ENCODE measurements at places on chromosomes 6 and 20.

DNA sequence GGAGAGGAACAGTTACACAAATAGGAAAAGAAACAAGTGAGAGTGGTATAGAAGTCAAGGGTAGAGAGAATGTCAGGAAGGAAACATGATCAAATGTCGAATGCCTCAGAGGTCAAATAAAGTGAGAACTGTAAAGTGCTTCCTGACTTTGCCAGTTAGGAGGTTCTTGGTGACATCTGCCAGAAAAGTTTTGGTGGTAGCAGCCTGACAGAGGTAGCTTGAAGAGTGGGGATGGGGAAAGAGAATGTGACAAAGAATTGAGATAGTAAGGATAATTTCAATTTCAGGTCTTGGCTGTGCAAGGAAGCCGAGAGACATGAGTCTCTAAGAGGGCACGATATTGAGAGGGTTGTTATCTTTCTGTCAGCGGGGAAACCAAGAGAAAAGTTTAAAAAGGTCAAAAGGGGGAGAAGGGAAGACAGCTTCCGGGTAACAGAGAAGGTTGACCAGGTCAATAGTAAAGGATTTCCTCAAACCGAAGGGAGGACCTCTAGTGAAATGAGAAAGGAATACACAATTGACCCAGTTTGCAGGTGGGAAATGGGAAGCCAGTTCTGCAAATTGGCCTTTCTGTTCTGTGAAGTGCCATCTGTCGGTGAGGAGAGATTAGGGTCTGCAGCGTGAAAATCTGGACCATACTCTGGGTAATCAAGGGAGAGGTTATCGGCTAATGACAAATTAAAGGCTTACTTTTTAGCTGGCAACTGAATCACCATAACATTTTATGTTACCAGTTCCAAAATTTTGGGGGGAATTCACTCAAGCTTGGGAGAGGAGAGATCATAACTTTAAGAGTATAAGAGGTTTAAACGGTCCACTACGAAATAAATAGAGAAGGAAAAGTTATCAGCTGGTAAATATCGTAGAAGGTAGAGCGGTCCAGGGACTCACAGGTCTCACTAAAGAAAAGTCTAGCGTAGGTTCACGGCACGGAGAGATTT lies 973 bp upstream of the BRD2 start:
- DNase-seq = peak; percentile 67

DNA sequence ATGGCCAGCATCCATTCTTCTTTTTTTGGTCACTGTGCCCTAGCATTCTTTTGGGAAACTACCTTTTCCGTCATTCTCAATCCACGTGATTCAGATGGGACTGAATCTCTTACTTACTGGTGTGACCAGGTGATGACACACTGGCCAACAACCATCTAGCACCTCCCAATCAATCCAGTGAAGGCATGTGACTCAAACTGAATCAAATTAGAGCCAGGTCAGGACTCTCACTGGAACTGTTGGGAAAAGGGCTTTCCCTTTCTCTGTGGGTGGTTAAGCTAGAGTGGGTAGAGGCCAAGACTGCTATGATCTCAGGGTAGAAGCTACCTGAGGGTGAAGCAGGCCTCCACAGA lies 36.2 kb upstream of the ZMYND8 start:
- no peak for DNase-seq

GRCh38 chr6:57432157-57432556 lies 114.7 kb downstream of the PRIM2 start:
- no peak for DNase-seq

DNA sequence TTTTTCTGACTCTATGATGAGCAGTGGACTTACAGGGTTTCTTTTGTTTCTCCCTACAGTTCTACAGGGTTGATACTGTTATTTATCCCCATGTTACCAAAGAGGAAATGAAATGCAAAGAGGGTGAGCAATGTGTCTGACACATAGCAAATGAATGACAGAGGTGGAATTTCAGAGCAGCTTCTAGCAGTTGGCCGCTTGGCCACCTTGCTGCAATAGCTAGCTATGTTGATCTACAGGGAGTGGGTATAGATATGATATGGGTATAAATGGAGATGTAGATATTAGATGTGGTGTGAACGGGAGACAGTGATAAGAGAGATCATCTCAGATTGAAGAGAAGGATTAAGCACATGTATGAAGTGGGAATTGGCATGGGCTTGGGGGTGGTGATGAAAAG lies 10.9 kb upstream of the SLC22A3 start:
- DNase-seq = no peak

DNA sequence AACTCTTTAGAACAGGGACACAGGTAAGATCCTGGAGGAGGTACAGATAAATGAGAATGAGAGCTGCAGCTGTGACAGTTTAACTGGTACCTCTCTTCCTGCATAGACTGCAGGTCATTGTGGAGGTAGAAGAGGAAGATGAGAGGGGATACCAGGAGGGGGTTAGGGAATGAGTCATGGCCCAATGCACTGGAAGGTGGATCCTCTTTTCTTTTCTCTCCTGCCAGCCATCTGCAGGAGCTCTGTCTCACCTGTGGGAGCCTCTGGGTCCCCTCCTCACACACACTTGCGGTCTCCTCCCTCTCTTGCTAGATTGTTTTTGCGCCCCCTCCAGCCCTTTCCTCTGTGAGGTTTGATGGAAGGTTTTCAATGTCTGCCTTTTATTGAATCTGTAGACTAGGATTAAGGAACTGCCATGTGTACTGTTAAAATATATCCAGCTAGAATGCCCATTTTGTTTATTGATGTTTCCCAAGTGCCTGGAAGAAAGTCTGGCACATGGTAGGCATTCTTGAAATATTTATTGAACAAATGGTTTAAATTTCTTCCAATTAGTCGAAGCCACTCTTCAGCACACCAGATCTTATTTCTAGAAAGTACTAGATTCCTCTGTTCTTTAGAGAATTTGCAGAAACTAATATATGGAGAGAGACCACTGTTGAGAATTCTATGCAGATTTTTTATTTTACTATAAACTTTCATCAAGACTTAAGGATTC lies 13.0 kb downstream of the C6orf163 start:
- DNase-seq = no peak

- DNase-seq = no peak
Observed at GRCh38 chr20:37945091-37945547, 42.2 kb downstream of the VSTM2L start.

GRCh38 chr6:105739764-105740163 lies 336.9 kb upstream of the PREP start:
- no peak for DNase-seq

DNA sequence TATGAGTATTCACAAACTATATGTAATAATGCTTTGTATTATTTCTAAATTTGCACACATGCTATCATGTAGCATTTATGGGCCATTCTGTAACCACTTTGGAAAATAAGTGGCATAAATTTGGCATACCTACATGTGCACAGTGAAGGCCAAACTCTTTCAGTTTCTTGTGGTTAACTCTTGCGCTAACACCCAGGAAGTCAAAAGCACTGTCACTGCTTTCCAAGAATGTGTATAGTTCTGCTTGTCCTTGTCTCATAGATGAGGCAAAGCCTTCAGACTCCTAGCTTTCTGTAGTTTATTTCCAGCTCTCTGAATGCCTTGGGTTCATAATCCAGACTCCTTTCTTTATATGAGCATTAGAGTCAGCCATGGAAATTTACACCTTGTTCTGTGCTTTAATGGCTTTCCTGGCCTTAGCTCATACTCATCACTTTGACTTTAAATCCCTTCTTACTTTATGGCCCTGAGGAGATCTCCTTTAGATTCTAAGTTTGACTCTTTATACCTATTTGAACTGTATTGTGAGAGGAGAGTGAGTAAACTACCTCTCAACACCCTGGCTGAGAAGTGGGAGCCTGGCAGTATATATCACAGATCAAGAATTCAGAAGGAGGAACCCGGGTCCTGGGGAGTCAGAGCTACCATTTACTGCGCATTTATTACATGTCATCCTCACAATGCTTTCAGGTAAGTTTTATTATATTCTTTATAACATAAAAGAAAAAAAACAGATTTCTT lies 949 bp upstream of the SLC17A3 start:
- peak; percentile 43 for DNase-seq

DNA sequence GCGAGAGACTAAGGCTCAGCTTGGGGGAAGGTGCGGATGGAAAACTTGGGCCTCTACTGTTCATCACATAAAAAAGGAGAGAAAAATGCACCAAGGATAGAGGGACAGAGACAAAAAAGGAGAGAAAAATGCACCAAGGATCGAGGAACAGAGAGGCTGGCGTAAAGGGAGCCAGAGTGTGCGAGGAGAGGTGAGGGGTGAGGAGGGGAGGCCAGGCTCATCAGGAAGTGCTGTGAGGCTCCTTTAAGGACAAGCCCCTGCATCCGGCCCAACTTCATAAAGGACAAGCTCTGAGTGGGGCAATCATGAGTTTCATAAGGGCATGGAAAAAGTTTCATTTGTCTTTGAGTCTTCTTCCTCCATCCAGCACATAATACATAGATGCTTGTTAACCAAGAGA lies 117.2 kb upstream of the NXT1 start:
- no peak for DNase-seq

GRCh38 chr6:34343806-34344205 lies 48.7 kb downstream of the NUDT3 start:
- DNase-seq = no peak

DNA sequence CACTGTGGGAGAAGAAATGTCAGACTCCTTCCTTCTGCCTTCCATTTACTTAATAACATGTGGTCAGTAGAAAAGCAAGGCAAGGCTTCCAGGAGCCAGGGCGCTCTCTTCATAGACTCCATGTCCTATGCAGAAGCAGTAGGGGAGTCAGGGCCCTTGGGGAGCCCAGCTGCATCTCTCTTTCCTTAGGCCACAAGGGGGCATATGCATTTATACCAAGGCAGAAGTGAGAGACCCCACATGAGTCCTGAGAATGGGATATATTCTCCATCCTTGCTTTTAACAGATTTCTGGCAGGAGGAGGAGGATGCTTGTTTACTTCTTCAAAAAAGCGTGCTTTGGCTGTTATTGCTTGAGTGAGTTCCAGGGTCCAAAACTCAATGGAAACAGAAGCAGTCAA lies 198.5 kb downstream of the HIVEP2 start:
- peak; percentile 10 for DNase-seq

GRCh38 chr6:108254433-108255410 lies 6.1 kb downstream of the SNX3 start:
- no peak for DNase-seq

DNA sequence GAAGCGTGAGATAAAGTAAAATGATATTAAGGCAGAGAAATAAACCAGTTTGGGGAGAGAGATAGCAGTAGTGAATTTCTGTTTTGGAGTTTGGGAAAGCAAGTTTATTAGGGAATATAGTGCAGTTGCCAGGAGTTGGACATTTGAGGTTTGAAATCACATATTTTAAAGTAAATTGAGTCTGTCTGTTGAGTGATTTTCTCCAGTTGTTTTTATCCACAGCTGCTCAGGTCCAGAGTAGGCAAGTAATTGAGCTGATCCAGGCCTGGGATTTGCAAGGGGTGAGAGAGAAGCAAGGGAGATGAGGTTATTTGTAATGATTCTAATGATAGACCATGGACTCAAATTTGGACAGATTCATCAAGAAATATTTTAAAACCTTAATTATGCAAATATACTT lies 481.9 kb downstream of the UTRN start:
- no peak for DNase-seq

GRCh38 chr20:7608250-7608649 lies 332.0 kb downstream of the HAO1 start:
- no peak for DNase-seq

- no peak for DNase-seq
Observed at GRCh38 chr6:1654054-1654453, 44.3 kb downstream of the FOXC1 start.

DNA sequence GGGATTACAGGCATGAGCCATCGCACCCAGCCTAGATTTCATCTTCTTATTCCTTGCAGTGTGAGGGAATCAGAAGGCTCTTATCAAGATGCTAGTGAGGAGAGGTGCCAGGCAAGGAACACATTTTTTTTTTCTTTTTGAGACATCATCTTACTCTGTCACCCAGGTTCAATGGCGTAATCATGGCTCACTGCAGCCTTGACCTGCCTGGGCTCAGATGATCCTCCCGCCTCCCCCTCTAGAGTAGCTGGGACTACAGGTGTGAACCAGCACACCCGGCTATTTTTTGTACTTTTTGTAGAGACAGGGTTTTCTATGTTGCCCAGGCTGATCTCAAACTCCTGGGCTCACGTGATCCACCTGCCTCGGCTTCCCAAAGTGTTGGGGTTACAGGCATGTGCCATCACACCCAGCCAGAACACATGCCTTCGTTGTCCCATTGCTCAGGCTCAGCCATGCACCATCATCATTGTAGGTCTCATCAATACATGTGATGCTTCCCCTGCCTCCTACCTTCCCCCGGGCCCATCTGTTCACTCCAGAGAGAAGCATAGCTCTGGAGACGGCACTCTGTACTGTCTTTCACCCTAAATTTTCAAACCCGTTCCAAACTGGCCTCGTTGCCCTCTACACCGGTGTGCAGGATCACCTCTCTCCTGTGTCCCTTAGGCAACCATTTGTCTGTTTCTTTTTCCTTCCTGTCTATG lies 10.1 kb downstream of the FLOT1 start:
- no peak for DNase-seq

DNA sequence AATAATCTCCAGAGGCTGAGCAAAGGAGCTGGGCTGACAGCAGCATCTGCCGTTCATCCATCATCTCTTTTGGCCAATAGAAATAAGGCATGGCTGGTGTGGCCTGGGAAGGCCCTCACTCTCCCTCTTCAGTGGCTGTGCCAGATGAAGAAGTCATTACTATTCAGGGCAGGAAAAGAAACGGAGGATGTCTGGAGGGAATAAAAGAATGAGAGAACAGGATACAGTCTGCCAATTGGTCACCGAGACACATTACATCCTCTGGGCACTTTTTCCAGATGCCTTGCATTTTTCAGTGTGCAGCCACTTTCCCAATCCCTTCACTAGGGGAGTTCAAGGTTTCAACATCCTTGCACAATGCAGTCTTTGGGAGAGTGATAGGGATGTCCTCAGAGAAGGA lies 32.2 kb upstream of the VGLL2 start:
- DNase-seq = no peak

- DNase-seq = no peak
Observed at GRCh38 chr20:64102647-64103354, 4.6 kb downstream of the NPBWR2 start.

DNA sequence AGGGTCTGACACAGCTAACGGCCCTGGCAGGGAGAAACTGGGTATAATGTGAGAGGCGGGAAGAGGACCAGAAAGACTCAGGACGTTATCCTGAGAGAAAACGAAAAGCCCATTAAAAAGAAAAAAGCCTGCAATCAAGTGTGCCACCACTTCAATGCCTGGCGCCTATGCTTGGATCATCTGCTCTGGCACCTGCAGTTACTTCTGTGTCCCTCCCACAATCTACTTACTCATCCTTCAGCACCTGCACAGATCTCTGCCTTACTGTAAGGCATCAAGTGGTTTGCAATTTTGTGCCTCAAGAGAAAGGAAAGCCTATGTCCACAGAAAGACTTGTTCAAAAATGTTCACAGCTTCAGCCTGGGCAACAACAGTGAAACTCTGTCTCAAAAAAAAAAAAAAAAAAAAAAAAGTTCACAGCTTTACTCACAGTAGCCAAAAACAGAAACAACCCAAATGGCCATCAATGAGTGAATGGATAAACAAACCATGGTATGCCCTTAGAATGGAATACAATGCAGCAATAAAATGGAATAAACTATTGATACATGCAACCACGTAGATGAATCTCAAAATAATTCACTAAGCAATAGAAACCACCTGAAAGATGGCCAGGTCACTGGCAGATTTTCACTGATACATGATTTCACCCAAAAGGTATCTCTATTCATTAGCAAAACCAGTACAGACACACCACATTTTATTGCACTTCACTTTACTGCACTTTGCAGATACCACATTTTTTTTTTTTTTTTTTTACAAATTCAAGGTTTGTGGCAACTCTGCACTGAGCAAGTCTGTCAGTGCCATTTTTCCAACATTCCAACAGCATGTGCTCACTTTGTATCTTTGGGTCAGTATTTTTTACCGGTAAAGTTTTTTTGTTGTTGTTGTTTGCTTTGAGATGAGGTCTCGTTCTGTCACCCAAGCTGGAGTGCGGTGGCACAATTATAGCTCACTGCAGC lies 48.6 kb downstream of the ABHD12 start:
- DNase-seq = no peak

Data from activated CD4-positive, alpha-beta T cell treated with anti-CD3 and anti-CD28 coated beads, Interleukin-2, Interleukin-6, amounts not matched to agents 100 ng/mL and 50 ng/mL, durations not matched to agents 16 hours and 8 hours (primary cell).